ENCODE measurements at places on chromosomes 7 and 10.

- no peak for DNase-seq
Observed at GRCh38 chr7:23895666-23896096, 185.7 kb downstream of the STK31 start.

- DNase-seq = no peak
Observed at GRCh38 chr7:31003721-31004120, 40.0 kb downstream of the GHRHR start.

DNA sequence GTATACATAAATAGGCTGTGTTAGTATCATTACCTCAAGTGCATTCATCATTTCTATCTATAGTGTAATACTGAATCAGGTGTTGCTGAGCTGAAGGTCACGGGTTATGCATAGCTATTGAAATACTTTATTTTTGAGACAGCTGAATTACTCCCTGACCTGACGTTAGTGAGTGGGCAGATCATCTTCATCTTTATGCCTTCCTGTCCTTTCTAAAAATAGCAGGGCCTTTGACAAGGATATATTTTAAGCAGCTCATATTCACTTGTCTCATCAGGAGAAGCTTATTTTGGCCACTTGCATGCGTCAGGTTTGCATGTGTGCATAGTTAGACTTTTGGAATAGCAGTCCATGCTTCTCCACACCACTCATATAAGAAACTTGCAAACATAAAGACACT is 63.6 kb upstream of the DKK1 start:
- no peak for DNase-seq

GRCh38 chr7:72003236-72003635 is 408.9 kb downstream of the CALN1 start:
- no peak for DNase-seq

DNA sequence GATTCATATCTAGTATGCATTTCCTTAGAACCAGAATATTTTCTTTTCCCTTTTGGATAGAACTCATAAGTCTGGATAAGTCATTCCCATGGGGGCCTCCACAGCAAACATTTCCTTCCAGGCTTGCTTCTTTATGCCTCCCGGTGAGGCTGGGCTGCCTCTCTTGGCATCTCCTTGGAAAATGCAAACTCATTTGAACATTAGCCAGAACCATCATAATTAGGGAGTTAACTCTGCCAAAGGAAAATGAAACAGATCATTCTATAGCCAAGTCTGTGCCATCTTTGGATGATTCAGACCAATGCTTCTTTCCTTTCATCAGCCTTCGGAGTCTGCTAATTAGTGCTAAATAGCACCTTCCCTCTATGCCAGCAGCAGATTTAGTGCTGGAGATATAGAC is 81.1 kb downstream of the PLPP4 start:
- DNase-seq = no peak

DNA sequence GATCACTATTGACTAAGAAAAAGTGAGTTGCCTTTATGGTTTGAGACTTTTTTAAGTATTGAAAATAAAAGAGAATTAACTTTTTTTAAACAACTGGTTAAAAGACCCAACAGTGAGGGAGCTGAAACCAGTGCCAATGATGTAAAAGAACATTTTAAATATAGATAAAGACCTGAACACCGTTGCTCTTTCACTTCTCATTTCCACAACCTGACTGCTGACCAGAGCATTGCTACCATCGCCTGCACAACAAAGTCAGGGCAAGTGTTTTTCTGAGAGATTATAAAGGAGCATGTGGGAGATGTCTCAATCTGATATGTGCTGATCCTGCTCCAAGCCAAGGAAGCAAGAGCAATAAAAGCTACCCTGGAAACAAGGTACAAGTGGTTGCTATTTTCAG is 34.7 kb downstream of the IMMP2L start:
- no peak for DNase-seq

DNA sequence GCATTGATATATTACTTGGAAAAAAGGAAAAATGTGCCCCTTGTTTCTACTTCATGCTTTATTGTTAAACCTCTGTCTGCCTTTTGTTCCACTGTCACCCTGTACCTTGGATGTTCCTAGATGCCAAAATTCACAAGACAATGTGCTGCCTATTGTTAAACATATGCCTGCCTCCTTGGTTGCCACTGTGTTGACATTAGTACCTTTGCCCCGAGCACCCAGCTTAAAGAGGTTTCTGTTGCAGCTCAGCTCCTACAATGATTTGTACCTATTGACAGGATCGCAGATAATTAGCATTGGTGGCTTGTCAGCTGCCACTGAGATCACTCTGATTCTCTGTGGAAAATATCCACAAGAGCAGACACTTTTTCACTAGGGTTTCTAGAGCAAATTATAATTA is 188.0 kb downstream of the KCND2 start:
- no peak for DNase-seq

DNA sequence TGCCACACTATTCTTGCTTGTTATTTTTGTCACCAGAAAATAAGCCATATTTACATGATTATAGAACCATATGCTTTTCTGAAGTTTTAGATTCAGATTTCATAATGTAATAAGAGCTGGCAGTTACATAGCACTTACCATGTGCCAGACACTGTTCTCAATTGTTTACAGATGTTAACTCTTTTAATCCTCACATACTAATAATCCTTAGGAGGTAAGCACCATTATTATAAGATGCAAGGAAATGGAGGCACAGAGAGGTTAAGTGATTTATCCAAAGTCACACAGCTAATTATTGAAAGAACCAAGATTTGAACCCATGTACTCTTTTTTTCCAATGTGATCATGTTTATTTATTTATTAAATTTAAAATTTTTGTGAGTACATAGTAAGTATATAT is 57.2 kb downstream of the CREB5 start:
- no peak for DNase-seq

DNA sequence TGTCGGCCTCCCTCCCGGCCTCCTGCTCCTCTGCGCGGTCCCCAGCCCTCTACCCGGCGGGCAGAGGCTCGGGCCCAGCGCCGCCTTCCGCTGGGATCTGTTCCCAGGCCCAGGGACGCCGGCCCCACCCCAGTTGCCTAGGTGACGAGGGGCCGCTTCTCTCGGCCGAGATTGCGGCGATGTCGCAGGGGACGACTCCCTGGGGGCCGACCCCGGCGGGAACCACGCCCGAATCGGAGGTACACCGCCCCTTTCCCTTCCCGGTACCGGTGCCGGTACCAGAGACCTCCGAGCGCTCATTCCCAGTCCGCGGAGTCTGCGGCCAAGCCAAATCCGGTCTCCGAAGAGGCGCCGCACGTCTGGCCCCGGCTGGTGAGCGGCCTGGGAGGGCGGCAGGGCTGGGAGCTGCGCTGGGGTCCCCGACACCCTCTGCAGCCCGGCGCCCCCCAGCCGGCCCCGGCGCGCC is at the start of gene CABCOCO1:
Gene CABCOCO1, plus strand, starts transcription at position 136 of the 466 bp plus-strand sequence. Its CDS starts 44 bp downstream, at position 180.
- DNase-seq = no peak

GRCh38 chr10:63586043-63586442 is 64.8 kb downstream of the REEP3 start:
- no peak for DNase-seq

DNA sequence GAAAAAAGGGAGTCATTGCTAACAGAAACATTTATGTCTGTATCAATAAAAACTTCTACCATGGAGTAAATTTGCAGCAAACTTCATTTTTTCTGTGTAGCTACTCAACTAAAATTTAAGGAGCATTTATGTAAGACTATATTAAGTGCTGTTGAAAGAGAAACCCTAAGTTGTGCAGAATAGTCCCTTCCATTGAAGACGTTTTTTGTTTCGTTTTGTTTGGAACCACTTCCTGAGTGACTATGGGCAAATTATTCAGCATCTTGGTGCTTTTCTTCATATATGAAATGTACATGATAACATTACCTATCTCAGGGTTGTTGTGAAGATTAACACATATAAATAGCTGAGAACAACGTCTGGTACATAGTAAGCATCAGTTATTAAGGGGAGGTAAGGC is 24.3 kb downstream of the SEM1 start:
- no peak for DNase-seq

- no peak for DNase-seq
Observed at GRCh38 chr10:98154076-98154475, 19.6 kb downstream of the R3HCC1L start.

DNA sequence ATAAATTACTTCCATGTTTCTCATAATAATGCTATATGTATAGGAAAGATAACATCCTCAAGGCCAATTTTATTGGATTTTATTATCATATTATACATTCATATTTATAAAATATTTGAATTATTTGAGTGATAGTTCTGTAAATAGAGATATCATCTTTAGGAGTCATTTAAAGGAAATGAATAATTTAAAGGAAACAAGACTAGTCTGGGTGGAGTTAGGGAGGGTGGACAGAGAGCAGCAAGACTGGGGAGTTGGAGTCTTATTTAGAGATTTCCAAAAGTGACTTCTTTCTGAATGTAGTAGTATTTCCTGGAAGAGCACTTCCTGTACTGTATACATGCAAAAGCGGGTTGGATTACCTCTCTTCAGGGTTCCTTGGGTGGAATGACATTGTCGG is 342.3 kb downstream of the SUGCT start:
- DNase-seq = no peak

GRCh38 chr7:38006559-38006958 is 86.1 kb downstream of the EPDR1 start:
- DNase-seq = no peak

DNA sequence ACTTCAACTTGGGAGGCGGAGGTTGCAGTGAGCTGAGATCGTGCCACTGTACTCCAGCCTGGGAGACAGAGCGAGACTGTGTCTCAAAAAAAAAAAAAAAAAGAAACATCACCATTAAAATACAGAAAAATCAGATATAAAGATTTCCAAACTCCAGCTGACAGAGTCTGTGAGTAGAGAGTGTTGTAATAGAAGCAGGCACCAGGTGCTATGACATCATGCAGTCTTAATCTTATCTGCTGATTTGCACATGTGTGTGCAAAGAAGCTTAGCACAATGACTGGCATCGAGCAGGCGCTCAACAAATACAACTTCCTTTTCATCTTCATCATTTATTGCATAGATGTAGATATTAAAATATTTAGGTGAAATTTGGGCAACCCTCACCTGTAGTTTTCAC is 92.2 kb downstream of the PRKCQ start:
- no peak for DNase-seq

DNA sequence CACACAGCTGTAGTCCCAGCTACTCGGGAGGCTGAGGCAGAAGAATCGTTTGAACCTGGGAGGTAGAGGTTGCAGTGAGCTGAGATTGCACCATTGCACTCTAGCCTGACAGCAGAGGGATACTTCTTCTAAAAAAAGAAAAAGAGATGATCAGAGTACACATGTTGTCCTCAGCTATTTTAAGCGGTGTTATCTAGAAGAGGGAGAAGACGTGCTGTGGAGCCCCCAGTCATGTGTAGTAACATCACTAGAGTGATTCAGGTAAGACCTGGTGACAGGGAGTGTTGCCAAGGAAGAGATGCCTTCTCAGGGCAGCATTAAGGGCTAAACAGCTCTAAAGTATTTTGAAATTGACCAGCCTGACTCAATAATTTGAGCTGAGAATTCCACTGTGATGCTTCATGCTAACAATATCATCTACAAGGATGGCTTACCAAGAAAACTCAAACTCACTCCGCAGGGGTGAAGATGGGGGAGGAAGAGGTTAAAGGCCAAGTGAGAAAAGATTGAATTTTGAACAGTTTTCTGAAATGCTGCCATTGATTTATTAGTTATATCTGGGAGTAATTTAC is 97.4 kb downstream of the KLF6 start:
- no peak for DNase-seq

- DNase-seq = no peak
Observed at GRCh38 chr10:58856508-58857240, 319.8 kb upstream of the PHYHIPL start.

GRCh38 chr7:150383710-150384397 is 4.7 kb downstream of the ZNF775 start:
- no peak for DNase-seq

- DNase-seq = no peak
Observed at GRCh38 chr7:138668946-138669345, 32.2 kb downstream of the SVOPL start.

DNA sequence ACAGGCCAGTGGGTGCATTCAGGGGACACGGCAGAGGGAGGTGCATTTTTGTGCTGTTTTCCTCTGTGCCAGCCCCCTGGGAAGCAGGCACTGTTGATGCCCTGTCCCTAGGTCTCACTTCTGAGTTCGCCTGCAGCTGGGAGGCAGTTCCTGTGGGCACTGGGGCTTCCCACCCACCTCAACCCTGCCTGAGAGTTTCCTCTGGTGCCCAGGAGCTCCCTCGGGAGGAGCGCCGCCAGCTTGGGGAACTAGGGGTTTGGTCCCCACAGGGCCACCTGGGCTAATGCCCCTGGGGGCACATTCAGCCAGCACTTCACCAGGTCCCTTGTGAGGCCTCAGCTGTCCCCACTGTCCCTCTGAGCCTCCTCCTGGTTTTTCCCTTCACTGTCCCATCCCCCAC is 178.2 kb upstream of the RHEB start:
- no peak for DNase-seq

GRCh38 chr10:105398202-105398601 is 757.1 kb downstream of the SORCS3 start:
- no peak for DNase-seq

GRCh38 chr7:116315293-116315692 is 105.0 kb downstream of the TES start:
- DNase-seq = no peak

DNA sequence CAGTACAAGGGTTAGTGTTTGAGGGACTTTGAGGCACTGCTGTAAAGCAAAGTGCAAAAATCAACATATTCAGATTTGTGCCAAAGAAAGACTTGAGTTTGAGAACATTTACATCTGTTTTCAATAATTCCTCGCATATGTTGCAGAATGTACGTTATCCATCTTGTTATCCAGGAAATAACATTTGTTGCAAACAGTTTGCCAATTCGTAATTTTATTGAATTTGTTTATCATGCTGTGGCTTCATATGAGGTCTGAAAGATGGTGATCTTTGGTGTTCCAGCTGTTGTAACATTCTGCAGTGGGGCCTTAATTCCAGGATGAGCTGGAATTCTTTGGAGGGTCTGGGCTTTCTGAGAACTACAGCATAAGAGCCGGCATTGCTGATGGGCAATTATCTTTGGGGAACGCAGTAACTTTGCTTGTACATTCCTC is 396.2 kb downstream of the LRMDA start:
- no peak for DNase-seq
